ENCODE measurements at places on chromosomes 2 and 18. TPM values are rescaled to one million over a fixed set of nuclear protein-coding genes. Genes with fewer than 3 reads are reported as not detected.

DNA sequence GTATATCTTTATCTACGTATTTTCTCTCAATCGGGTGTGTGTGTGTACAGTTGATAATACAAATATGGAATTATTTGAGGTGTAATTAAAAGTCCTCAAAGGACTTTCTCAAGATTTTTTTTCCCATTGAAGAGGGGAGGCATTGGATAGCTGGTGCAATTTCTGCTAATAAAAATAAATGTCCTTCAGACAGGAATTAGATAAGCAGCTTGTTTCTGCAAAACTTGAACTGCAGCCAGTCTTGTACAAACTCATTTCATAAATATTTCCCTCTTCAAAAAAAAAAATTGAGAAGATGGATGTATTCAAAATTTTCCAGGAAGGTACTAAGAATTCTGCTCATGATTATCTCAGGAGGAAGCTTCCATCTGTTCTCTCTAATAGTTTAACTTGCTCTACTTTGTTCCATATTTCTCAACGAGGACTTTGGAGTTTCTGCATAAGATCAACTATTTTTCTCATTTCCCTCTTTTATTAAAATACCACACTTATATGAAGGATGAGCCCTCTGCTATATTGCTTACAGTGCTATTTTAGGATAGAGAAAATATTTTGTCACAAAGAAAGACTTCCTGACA lies 33.0 kb upstream of the GLS start:
- no peak for DNase-seq

- no peak for DNase-seq
Observed at GRCh38 chr2:111166115-111166514, 45.4 kb downstream of the BCL2L11 start.

DNA sequence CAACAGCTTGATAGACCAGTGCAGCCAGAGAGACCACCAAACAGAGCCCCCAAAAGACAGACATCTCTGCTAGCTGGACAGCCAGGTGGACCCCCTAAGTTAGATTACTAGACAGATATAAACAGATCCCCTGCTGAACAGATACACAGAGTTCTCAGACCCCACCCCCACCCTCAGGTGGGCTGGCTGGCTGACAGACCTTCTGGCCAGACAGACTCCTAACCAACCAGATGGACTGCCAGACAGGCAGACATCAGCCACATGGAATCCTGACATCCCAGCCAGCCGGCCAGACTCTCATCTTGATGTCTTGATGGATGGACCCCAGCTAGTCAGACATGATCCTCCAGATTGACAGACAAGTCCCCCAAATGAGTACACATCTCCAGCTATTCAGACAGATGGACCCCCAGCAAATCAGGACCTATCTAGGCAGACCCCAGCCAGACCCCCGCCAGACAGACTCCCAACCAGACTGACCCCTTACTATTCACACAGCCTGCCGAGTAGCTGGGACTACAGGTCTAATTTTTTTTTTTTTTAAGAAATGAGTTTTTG lies 18.0 kb downstream of the PTPN18 start:
- DNase-seq, result no peak

DNA sequence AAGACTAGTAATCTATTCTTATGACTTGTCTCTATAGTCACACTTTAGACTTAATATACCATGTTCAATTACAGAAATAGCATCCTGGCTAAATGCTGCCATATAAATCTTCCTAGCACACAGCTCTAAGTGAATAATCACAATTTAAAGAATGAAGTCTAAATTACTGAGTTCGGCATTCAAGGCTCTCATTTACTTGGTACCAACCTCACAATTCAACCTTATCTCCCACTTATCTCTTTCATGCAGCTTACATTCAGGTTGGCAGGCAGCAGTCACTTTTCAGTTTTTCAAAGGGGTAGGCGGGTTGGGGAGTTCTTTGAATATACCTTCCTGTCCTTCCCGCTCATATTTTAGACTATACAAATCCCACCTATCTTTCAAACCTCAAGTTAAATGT lies 1.5 kb downstream of the MMADHC start:
- DNase-seq, result no peak

- DNase-seq, result no peak
Observed at GRCh38 chr2:132824716-132825115, 154.7 kb upstream of the LYPD1 start.

DNA sequence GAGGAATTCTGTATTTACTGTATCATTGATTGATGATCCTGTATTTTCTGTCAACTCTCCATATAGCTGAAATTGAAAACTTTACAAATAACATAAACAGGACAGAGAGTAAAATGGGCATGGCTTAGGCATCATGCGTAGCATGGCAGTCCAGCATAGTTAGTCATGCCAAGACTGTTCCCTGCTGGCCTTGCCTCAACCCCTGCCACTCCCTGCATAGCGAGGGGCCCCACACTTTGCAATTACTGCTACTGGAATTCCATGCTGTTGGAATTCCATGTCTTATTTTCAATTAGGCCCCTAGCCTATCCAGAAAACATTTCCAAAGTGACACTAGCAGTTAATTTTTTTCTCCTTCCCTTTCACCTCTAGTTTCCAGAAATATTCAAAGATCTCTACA lies 15.1 kb upstream of the SOX11 start:
- no peak for DNase-seq

- no peak for DNase-seq
Observed at GRCh38 chr2:18009891-18010290, 131.4 kb downstream of the KCNS3 start.

GRCh38 chr2:120174963-120175581 lies 48.1 kb downstream of the TMEM185B start:
- DNase-seq, result no peak

- no peak for DNase-seq
Observed at GRCh38 chr2:209495855-209496585, 72.2 kb downstream of the MAP2 start.

DNA sequence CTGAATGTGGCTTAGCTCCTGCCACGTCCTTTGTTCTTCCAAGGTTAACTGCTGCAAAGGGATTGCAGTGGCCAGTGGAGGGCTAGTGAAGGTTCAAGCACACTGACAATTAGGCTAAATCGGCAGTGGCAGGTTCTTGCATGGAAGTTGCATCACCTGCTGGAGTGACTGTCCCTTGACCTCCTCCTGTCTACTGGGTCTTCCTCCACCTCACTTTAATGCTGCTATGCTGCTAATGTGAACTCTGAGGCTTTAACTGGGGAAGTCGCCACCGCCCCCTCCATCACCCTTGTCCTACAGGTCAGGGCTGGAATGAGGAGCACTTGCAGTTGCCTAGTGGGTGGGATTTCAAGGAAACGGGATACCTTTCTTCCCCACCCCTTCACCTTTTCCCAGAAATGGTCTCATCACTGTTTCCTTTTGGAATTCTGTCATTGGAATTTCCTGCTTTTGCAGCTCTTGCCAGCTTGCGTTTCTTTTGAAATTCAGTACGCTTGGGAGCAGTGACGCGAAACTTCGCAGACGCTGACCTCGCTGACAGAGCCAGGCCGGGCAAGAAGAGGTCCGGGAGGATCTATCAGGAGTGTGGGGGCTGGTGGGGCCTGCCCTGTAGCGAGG lies 150.3 kb downstream of the SH3RF3 start:
- no peak for DNase-seq

GRCh38 chr18:62942578-62942977 lies 227.2 kb downstream of the PHLPP1 start:
- DNase-seq, result no peak

Gene OR6B3
- not detected for total RNA-seq

All from left colon (tissue), 2 donors.